ENCODE measurements at places on chromosomes 1 and 21.

DNA sequence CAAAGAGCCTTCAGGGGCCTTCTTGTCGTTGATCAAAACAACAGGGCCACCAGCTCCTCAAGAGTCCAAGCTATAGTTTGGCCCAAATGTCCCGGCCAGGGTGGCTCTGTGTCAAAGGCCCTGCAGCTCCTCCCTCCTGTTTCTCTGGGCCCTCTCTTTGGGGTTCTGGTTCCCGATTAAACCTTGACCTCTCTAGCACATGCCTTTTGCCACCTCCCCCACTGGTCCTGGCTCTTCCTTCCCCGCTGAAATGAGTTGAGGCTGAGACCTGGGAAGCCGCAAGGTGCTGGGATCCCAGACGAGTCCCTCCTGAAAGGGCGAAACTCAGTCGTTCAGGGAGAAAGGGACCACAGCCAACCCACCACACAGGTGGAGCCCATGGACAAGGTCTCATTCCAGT, 56.9 kb downstream of the CASZ1 start:
- no peak for DNase-seq

GRCh38 chr1:202351725-202352124, 3.2 kb downstream of the PPP1R12B start:
- no peak for DNase-seq

- no peak for DNase-seq
Measured at GRCh38 chr1:232263452-232263851, 366.5 kb downstream of the SIPA1L2 start.

- no peak for DNase-seq
Measured at GRCh38 chr1:37171691-37172090, 137.4 kb upstream of the GRIK3 start.

GRCh38 chr21:15947677-15948076, 217.9 kb downstream of the USP25 start:
- DNase-seq = no peak

DNA sequence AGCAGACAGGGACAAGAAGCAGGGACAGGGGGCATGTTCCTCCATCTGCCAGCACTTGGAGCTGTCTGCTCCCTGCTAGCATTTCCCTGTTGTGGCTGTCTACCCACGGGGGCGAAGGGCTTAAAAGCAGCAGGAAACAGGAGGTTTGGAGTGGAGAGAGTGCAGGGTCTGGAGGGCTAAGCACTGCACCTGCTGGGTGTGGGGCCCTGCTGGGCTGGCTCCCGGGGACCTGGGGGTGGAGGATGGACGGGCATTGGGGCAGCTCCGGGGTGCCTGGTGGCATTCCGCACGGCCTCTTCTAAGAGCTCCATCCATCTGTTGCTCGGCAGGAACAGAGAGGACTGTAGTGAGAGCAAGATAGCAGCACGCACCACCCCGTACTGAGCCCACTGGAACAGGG, 21.2 kb downstream of the LRRC71 start:
- no peak for DNase-seq

DNA sequence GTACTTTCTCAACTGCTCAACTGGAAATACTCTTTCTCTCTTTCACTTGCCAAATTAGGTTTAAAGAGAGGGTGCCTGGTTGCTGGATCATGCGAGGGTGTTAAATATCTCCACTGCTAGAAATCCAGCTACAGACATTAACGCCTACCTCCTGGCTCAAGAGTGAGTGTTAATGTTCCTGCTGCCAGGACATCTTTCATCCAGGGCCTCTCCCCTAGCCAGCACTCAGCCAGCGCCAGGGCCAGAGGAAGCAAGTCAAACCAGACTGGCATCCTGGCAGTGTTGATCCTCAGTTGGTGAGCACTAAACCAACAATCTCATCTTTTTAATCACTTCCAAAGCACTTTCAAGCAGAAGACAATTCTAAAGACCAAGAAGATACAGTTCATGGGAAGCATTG, 92.9 kb upstream of the BARHL2 start:
- no peak for DNase-seq

- DNase-seq = no peak
Measured at GRCh38 chr1:97603218-97603617, 317.6 kb downstream of the DPYD start.

GRCh38 chr1:229843627-229844238, 217.7 kb downstream of the URB2 start:
- peak; percentile 23 for DNase-seq

- DNase-seq = no peak
Measured at GRCh38 chr1:162204129-162204822, 134.8 kb downstream of the NOS1AP start.

GRCh38 chr1:110593902-110594301, 12.3 kb downstream of the KCNA2 start:
- no peak for DNase-seq

DNA sequence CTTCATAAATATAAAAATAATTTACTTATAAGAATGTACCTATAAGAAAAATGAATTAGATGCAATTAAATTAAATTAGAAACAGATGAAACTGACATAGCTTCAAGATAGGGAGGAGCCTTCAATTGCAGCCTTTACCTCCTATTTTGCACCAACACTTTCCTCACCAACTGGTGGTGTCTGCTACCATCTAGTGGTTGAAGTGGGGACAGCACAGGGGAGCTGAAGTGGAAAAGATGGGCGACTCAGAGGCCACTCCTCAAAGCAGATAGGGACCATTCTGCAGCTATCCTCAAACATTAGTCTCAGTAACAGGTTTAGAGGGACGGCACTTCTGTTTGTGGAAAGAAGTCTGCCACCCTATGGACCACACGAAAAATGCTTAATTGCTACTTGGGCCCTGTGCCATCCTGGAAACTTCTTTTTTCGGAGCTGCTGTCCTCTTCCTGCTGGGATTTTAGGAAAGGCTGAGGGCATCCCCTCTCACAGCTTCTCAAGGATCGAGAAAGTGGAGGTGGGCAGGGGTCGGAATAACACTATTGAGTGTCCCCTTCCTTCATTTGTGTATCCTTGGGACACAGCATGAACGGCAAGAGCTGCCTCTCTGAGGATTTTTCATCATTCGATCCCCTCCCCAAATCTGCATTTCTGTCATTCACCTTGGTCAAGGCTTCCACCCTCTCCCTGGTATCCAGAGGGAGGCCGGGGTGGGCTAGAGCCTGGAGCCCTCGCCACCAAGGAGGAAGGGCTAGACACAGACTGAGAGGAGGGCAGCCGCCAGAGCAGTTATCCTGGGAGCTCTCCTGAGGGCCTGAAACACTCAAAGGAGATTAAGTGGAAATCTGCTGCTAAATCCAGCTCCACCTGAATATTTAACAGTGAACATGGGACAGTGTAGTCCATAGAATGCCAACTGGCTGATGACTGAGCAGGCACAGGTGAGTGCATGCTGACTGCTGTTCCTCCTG, 9.6 kb downstream of the PROK1 start:
- DNase-seq = peak; percentile 67

DNA sequence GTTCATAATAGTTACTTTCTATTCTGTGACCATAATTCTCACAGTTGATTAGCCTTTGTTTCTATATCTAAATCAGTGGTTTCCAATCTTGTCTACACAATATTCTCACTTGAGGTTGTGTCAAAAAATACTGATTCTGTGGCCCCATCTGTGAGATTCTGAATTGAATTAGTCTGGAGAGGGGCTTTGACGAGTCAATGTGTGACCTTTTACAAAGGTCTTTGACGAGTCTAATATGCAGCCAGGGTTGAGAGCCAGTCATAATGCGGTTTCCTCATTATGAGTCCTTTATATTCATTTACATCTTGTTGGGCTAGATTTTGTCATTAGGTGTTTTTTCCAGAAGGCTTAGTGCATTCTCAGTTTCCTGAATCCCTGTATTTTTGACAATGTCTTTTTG, 19.7 kb downstream of the FCRL5 start:
- DNase-seq = no peak

- DNase-seq = no peak
Measured at GRCh38 chr21:35208104-35208503, 159.0 kb upstream of the RUNX1 start.

DNA sequence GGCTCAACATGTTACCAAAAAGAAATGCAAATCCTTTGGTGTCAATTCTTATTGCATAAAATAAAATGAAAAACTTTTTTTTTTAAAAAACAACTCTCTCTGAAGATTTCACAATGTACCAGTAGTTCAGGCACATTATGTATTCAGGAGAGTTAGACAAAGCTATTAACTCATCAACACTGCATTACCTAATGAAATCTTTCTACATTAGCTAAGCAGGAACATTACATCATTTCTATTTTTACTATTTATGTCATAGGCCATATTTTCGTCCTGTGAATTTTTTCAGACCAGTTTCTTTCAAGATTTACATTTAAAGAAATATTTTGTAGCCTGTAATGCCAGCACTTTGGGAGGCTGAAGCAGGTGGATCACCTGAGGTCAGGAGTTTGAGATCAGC, 366.2 kb downstream of the USH2A start:
- DNase-seq = no peak

GRCh38 chr1:31396633-31397351, 16.2 kb upstream of the SERINC2 start:
- no peak for DNase-seq

DNA sequence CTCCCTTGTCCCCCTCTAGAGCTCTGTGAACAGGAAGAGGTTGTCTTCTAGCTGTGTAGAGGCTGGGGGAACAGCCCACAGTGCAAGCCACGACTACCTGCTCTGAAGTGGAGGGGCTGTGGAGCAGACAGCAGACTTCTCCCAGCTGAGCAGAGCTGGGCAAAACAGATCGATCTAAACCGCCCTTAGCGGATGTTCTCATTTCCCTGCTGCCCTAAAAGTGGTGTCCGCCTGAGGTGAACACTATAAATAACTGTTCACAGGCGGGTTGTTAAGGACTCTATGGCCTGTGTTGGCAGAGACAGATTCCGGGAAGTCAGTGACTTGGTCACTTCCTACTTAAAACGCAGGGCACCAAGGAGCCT, 203.2 kb downstream of the RHOU start:
- DNase-seq = no peak

GRCh38 chr1:183674886-183675285, 21.8 kb upstream of the APOBEC4 start:
- DNase-seq = no peak

DNA sequence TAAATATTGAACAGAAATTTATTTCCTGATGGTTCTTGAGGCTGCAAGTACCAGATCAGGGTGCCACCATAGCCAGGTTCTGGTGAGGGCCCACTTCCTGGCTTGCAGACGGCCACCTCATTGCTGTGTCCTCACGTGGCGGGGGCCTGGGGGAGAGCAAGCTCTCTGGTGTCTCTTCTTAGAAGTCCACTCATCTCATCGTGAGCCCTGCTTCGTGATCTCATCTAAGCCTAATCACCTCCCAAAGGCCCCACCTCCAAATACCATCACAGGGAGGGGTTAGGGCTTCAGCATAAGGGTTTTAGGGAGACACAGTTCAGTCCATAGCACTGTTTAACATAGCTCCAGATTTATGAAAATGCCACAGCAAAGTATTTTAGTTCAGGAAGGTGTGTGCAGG, 119.7 kb downstream of the PRDM2 start:
- DNase-seq = no peak

DNA sequence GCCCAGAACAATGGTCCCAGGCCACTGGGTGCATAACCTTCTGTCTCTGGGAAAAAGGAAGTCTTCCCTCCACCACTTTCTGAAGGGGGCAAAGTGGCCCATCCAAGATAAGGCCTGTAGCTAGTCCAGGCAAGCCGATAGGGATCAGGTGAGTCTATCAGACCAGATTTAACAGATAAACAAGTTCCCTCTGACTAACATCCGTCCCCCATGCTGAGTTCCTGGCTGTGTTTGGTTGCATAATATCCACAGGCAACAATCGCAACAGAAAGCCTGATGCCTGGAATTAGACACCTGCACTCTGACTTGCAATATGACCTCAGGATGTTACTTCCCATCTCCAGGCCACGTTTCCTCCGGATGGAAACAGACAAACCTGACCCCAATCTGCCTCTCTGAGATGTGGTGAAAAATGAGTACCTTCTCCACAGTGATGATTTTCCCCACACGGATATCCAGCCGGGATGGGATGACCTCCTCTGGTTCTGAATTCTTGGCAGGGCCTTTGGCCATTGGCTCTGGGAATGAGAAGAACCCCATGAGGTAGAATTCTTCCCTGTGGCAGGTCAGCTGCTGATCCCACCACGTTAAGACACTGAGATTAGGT, 36.4 kb downstream of the YARS1 start:
- no peak for DNase-seq

DNA sequence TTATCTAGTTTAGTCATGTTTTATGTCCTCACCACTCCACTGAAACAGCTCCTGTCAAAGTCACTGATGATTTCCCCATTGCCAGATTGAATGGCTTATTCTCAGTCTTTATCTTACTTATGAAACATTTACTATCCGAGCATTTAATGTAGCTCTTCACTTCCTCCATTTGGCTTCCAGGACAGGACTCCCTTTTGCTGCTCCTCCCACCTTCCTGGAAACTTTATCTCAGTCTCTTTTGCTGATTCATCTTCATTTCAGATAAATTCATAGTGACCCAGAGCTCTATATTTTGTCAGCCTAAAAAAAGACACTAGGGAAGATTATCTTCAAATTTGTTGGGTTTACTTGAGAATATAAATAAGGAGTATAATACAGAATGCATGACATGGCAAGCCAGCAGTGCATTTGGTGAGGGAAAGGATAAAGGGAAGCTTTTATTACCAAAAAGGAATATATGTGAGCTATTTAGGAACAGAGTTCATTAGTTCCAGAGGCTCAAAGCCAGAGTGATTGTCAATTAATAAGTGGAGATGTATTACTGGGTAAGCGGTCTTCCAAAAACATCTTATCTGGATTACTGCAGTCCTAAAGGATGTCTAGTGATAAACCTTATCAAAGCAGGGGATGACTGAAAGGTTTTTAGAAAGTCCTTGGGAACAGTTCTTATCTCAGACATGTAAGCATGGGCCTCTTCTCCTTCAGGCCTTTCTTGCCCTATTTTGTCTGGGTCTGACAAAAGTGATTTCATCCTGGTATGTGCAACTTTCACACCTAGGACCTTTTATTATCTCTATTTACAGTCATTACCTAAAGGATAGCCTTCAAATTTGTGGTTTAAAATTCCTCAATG, 25.6 kb downstream of the IL23R start:
- DNase-seq = no peak

- DNase-seq = no peak
Measured at GRCh38 chr1:51284487-51284954, 45.8 kb downstream of the TTC39A start.

- no peak for DNase-seq
Measured at GRCh38 chr1:157348538-157349480, 203.5 kb downstream of the FCRL5 start.

DNA sequence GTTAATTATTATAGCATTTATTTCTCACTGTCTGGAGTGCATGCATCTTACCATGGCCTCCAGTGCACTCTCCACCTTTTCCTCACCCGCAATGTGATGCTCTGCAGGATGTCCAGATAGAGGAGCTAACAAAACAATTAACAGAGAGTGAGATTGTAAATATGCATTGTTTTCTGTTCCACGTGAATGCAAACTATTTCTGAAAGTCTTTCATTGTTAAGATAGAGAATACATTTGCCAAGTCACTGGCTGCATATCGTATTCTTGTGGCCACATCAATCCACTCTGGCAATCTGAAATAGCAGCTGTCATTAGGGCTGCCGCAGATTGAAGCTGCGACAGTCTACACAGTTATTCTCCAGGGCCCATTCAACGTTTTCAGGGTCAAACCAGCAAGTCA, 143.8 kb downstream of the DUSP10 start:
- no peak for DNase-seq

GRCh38 chr1:56525489-56526041, 53.8 kb downstream of the PLPP3 start:
- no peak for DNase-seq

Data from HuH-7 (cell line).